Osteocyte (in vitro differentiated cells): ENCODE measurements at places on chromosomes 3 and 15. TPM values are rescaled to one million over a fixed set of nuclear protein-coding genes. Genes with fewer than 3 reads are reported as not detected.

DNA sequence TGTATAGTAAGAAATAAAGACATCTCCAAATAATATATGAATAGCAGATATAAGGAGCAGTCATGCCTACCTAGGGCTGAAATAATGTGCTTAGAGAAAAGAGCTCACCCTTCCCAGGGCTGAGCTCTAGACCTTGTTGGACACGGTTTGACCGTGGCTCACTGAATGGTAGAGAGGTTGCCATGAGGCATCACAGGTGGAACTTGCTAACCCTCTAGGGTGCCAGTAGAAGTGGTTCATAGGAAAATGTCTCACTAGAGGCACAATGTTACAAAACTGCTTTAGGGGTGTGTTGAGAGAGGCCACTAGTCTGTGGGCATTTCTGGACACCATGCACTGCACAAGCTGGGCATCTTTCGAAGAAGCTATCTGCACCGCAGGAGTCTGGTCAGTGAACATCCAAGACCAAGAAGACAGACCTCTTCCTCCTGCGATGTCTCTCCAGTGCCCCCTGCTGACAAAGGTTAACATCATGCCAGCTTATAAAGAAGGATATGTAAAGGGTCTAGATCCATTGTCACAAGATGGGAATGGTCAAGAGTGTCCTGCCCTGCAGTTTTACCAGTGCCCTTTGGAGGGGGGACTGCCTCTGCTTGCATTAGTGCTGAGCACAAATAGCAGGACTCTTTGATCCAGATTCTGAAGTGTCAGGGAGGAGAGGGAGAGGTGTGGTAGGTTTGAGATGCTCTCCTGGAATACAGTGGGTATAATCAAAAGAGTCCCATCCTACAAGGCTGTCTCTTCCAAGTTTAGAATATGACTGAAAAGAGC lies 266.8 kb downstream of the ZNF385D start:
- H3K4me3 ChIP-seq = no peak overlapping the region
- peaks cover 5% of the 10 kb centered on the region for H3K27me3 ChIP-seq
- H3K4me1 ChIP-seq = no peaks in the 10 kb centered on the region
- H3K36me3 ChIP-seq = no peaks in the 10 kb centered on the region

DNA sequence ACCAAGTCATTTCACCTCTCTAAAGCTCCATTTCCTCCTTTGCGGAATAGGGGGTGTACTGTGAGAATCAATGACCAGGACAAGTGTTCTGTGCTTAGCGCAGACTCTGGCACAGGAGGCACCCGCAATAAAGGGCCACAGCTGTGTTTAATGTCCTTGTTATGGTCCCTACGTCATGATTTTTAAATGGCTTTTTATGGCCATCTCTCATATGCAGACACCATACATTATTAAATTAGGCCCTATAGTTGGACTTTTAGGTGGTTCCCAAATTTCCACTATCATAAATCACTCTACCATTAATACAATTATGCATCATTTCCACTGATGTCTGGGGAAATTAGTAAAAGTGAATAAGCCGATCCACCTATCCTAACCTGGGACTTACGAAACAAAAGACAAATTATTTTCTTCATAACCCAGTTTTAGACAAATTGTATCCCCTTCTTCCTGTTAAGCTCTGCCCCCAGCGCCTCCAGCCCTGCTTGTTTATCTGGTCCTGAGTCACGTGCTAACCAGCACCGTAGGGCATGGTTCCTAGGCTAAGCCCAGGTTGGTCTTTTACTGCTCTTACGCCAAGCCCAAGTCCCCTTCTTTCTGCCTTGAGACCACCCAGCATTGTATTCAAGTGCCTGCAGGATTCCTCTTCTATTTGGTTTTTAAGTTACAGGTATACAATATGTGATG lies 278.3 kb downstream of the SHQ1 start:
- H3K4me1 ChIP-seq = peaks cover 8% of the 10 kb centered on the region
- DNase-seq = no peak
- no peaks in the 10 kb centered on the region for H3K27me3 ChIP-seq
- no peak overlapping the region for H3K27ac ChIP-seq

DNA sequence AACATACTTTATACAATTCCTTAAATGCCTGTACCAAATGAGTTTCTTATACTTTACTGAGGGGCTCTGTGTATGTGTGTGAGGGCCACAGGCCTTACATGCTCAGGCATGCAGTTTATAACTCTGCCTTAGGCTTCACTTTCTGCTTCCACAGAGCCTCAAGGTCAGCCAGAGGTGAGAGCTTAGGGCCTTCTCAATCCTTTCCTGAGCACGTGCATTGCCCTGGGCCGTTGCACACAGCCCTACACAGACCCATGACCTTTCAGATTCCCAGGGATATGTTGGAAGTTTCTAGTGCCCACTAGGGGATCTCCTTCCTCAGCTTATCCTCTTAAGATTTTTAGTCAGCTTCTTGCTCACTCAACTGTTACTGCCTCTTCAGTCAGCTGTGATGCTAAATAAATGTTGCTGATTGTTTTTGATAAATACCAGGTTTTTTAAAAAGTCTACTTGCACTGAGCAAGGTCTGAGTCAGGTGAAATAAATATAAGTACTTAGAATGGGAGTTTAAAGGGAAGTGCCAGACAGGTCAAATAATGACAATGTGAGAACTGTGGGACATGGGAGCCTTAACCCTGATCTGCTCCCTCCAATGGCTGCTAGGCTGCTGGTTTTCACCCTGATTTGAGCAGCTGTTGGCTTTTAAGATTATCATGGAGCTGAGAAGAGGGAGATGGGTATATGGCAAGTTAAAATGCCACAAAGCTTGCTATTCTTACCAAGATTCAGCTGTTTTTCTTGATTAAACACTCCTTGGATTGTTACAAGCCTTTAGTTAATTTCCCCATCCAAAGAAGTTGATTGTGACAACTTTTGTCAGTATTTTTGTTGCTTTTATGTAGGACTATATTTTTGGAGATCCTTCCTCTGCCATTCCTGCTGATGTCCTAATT lies 169.5 kb downstream of the PLD1 start:
- no peaks in the 10 kb centered on the region for H3K27me3 ChIP-seq
- peaks cover 21% of the 10 kb centered on the region for H3K4me1 ChIP-seq
- H3K4me3 ChIP-seq = no peak overlapping the region
- H3K27ac ChIP-seq = peak overlapping the region; percentile 90

DNA sequence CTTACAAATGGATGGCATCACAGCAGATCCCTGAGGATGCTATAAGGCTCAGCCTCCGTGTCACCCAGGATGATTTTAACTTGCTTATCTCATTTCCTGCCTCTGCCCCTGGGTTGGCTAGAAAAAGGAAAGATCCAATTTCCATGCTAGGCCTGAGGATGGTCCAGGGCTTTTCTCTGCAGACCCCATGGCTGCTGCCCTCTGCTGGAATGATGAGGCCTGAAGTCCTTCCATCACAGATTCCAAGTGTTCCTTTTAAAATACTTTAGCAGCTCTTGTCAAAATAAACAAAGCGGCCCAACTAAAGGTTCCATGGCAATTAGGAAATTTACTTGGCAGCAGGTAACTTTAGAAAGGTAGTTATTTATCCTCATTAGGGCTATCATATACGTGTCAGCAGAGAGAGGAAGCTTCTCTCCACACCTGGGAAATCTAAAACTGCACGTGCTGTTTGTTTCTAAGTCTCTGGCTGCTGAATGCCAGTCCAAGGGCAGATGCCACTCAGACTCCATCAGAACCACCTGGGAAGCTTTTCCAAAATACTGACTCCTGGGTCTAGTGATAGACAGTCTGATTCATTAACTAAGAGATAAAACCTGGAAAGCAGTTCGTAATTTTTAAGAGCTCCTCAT lies 401.9 kb upstream of the IL12A start:
- no peak overlapping the region for H3K4me3 ChIP-seq
- H3K4me1 ChIP-seq = peaks cover 3% of the 10 kb centered on the region
- H3K27me3 ChIP-seq = peaks cover 31% of the 10 kb centered on the region
- DNase-seq = no peak

GRCh38 chr3:146544002-146544928 lies at the start of gene PLSCR1:
TSS of gene PLSCR1 (minus strand) at chr3:146544607. CDS start at chr3:146536552, 8,055 bp downstream.
- H3K27me3 ChIP-seq = no peaks in the 10 kb centered on the region
- H3K4me3 ChIP-seq = peak within 1 kb of the TSS; percentile 90
- DNase-seq = peak; percentile 96
- H3K27ac ChIP-seq = peak within 1 kb of the TSS; percentile 96

DNA sequence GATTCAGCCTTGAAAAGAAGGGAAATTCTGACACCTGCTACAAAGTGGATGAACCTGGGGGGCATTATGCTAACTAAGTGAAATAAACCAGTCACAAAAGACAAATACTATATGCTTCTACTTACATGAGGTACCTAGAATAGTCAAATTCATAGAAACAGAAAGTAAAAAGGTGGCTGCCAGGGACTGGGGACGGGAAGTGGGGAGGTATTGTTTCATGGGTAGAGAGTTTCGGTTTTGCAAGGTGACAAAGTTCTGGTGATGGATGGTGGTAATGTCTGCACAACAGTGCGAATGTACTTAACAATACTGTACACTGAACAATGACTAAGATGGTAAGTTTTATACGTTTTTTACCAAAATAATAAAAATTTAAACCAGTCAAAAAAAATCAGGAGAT lies 4.8 kb downstream of the IDH2 start:
- DNase-seq = no peak
- H3K36me3 ChIP-seq = peaks cover 3% of the 10 kb centered on the region
- H3K27ac ChIP-seq = peak overlapping the region; percentile 90
- H3K27me3 ChIP-seq = no peaks in the 10 kb centered on the region

GRCh38 chr15:80778964-80779657 lies at the start of gene CEMIP:
TSS of gene CEMIP (plus strand) at chr15:80779370. CDS start at chr15:80873880, 94,510 bp downstream.
- peak; percentile 97 for DNase-seq
- H3K27ac ChIP-seq = peak within 1 kb of the TSS; percentile 79
- H3K27me3 ChIP-seq = no peaks in the 10 kb centered on the region
- peaks cover 72% of the 10 kb centered on the region for H3K4me1 ChIP-seq
- peaks cover 43% of the 10 kb centered on the region for H3K36me3 ChIP-seq

GRCh38 chr15:69530991-69531664 lies 78.5 kb downstream of the RPLP1 start:
- DNase-seq = no peak
- no peak overlapping the region for H3K27ac ChIP-seq
- no peaks in the 10 kb centered on the region for H3K4me1 ChIP-seq
- no peaks in the 10 kb centered on the region for H3K36me3 ChIP-seq
- H3K4me3 ChIP-seq = no peak overlapping the region

DNA sequence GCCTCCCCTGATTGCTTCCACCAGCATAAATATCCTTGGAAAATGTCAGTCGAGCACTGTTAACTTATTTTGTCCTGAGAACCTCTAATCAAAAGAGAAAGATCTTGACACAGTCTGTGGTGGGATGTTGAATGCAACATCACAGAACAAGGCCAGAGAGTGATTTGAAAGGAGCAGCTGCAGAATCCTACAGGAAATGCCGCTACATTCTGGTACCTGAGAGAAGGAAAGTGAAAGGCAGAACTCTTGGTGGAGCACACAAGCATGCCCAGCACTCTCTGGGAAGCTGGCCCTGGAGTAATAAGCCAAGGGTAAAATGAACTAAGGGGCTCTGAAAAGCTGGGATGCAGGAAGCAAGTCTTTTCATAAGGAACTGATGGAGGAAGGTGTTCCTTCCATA lies 75.8 kb downstream of the CBLB start:
- H3K4me1 ChIP-seq = peaks cover 29% of the 10 kb centered on the region
- no peak for DNase-seq
- no peak overlapping the region for H3K4me3 ChIP-seq
- no peak overlapping the region for H3K27ac ChIP-seq

- peaks cover 29% of the 10 kb centered on the region for H3K4me1 ChIP-seq
- H3K27me3 ChIP-seq = no peaks in the 10 kb centered on the region
- no peaks in the 10 kb centered on the region for H3K36me3 ChIP-seq
- H3K4me3 ChIP-seq = no peak overlapping the region
- DNase-seq = no peak
- no peak overlapping the region for H3K27ac ChIP-seq
Observed at GRCh38 chr15:53586799-53587198, 172.7 kb downstream of the WDR72 start.

DNA sequence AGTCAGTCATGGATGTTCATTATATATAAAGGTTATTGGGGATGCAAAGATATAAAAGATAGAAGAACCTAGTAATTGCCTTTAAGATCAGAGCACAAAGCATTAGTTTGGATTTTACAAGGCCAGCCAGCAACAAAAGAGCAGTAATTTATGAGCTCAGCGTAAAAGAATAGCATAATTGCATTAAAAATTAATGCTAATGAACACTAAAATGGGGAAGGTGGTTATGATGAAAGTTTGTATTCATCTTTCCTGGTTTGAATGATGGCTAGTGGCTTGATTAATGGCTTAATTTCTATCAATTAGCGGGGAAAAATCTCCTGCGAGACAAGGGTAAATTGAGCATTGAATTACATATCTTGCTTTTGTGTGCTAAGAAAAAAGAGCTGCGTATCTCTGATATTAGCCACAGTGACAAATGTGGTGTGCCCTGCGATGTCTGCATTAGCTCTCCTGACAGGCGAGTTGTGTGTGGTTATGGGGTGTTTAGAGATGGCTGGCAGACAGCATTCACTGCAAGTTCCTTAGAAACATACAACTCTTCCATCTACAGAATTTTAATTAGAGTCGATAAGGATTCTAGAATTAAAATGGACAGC lies 42.8 kb upstream of the MLF1 start:
- no peaks in the 10 kb centered on the region for H3K36me3 ChIP-seq
- H3K27ac ChIP-seq = no peak overlapping the region
- no peak for DNase-seq
- no peaks in the 10 kb centered on the region for H3K4me1 ChIP-seq

DNA sequence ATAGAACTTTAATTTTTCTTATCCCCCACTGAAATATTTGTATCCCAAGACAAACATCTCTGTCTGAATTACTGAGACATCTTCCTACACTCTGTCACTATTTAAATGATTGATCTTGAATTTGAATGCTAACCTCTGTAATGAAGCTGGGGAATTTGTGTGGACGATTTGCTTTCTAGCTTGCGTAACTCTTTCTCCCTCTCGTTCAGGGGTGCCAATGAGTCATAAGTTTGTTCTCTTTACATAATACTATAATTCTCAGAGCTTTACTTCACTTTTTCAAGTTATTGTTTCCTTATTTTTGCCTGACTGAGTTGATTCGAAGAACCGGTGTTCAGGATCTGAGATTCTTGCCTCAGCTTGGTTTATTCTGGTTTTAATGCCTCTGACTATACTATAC lies 783.3 kb upstream of the CADM2 start:
- DNase-seq = no peak
- H3K27ac ChIP-seq = no peak overlapping the region
- no peak overlapping the region for H3K4me3 ChIP-seq
- no peaks in the 10 kb centered on the region for H3K4me1 ChIP-seq
- no peaks in the 10 kb centered on the region for H3K27me3 ChIP-seq

CIP2A gene
- total RNA-seq = 9.0 and 10.2 TPM in 2 replicates

CPLX3 gene
- not detected in 2 replicates for total RNA-seq

TADA3 gene
- total RNA-seq = 63.4 and 66.0 TPM in 2 replicates

IL20RB gene
- total RNA-seq = 0.55 TPM in 1 of 2 replicates, not detected in the other

MYZAP gene
- total RNA-seq = 1.4 and 1.5 TPM in 2 replicates

FBXW12 gene
- not detected in 2 replicates for total RNA-seq
